Dorsolateral prefrontal cortex (tissue), 122 donors: ENCODE measurements at places on chromosomes 3 and 15.
A peak's percentile ranks its signal among the peaks of the same experiment; 100 is the strongest.

DNA sequence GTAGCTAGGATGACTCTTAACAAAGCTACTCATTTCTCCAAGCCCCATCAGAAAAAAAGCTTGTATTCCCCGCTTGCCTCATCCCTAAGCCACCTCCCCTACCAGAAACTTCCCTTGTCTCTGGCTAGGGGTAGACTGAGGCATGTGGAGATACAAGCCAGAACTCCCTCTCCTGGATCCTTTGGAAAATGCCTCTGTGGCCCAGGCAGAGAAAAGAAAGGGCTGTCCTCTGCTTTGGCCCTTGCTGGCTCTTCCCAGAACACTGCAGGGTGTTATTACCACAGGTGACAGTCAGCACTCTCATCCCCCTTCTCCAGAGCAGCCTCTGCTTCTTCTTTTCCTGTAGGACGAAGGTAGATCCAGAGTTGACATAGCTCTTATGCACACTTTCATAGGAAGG lies 15.2 kb downstream of the RMDN3 start:
- DNase-seq = no peak

GRCh38 chr3:128480717-128481437 lies 12.1 kb downstream of the GATA2 start:
- DNase-seq = no peak

DNA sequence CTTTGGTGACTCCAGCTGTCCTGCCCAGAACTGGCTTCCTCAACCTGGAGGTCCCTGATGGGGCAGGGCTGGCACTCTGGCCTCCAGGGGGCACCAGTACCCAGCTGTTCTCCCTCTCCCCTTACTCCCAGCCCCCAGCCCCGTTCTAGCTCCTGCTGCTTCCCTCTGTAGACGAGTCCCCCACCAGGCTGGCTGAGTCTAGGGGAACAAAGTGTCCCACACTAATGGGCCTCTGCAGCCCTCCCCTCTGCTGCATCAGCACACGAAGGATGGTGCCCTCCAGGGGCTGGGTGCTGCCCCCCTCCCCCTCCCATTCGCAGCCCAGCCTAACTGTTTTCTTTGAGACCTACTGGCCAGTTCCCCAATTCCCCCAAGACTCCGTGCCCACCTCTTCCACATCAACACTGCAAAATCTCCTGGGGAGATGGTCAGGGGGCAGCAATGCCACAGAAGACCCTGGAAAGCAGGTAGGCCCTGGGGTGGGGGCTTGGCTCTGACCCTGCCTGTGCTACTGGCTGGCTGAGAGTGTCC lies 4.2 kb downstream of the RHCG start:
- DNase-seq = no peak

GRCh38 chr3:148460686-148461085 lies 237.0 kb upstream of the AGTR1 start:
- no peak for DNase-seq

DNA sequence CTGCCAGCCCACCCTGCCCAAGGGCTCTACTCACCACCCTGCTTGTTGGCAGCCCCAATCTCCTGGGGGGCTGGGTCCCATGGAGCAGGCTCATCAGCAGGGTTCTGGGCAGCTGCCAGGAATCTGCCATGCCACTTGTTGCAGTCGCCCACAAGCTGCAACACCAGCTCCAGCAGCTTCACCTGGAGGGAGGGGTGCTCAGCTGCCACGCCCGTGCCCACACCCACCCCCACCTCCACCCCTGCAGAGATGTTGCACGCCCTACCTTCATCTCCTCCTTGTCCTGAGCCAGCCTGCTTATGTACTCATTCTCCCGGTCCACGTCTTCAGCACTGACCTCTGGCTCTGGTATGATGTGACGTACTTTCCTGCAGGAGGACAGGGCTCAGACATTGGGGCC lies 77.9 kb upstream of the C2CD4B start:
- no peak for DNase-seq

- DNase-seq = peak; percentile 23
Measured at GRCh38 chr3:46854555-46854991, 8.7 kb downstream of the MYL3 start.

- DNase-seq = no peak
Measured at GRCh38 chr3:47716656-47717055, 65.0 kb downstream of the SMARCC1 start.

GRCh38 chr3:69113536-69113935 lies 8.9 kb downstream of the LMOD3 start:
- no peak for DNase-seq

GRCh38 chr3:144052275-144052674 lies 80.7 kb downstream of the DIPK2A start:
- no peak for DNase-seq

- DNase-seq = no peak
Measured at GRCh38 chr15:38041576-38041975, 107.1 kb downstream of the TMCO5A start.

DNA sequence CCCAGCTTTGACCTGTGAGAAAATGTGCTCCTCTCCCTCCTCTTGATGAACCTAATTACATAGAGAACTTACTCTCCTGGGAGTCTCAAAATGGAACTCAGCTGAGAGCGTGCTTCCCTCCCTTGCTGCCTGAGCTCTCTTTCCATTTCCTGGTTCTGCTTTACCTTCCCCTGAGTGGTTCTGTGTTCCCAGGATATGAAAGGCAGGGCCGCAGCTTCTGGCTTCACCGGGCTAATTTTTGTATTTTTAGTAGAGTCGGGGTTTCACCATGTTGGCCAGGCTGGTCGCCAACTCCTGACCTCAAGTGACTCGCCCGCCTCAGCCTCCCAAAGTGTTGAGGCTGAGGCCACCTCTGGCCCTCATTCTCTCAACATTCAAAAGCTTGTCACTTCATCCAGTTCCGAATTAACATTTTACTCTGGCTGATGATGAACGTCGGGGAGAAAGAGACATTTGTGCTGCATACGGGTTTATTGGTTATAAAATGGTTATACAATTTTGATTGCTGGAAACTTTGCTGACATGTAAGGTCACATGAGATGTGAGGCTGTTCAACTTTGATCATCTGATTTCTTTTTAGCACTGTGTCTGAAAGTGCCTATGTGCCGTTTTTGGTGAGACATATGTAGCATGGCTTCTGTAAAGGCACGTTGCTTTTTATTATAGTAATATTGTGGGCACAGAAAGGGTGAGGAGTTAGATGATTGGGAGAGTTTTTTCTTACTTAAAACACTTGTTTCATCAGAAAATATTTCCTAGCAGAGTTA lies 6.6 kb downstream of the PLS1 start:
- DNase-seq = no peak

GRCh38 chr15:70036585-70037291 lies 61.0 kb downstream of the TLE3 start:
- no peak for DNase-seq

DNA sequence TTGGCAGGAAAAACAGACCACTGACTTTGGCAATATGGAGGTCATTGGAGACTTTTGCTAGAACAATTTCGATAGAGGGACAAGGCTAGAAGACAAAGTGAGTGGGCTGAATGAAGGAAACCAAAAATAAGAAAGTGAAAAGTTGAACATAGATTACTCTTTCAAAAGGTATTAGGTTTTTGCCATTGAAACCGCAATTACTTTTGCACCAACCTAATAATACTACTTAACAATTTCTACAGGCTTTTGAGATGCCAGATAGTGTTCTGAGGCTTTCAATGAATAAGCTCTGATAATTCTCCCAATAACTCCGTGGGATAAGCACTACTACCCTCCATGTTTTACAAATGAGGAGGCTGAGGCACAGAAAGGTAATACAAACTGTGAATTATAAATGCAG lies 85.0 kb downstream of the MDFIC2 start:
- DNase-seq = no peak

GRCh38 chr3:29181149-29181780 lies 99.6 kb upstream of the RBMS3 start:
- DNase-seq = no peak

- DNase-seq = no peak
Measured at GRCh38 chr3:16468336-16469098, 45.0 kb downstream of the RFTN1 start.

GRCh38 chr3:53155760-53156159 lies 5.2 kb upstream of the PRKCD start:
- DNase-seq = no peak

DNA sequence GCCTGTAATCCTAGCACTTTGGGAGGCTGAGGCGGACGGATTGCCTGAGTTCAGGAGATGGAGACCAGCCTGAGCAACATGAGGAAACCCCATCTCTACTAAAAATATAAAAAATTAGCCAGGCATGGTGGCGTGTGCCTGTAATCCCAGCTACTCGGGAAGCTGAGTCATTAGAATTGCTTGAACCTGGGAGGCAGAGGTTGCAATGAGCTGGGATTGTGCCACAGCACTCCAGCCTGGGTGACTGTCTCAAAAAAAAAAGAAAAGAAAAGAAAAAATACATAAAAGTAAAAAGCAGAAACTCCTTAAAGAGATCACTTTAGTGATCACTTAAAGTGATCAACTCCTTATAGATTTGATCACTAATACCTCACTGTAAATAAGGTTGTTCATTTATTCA lies 78.0 kb downstream of the GMPS start:
- DNase-seq = no peak

DNA sequence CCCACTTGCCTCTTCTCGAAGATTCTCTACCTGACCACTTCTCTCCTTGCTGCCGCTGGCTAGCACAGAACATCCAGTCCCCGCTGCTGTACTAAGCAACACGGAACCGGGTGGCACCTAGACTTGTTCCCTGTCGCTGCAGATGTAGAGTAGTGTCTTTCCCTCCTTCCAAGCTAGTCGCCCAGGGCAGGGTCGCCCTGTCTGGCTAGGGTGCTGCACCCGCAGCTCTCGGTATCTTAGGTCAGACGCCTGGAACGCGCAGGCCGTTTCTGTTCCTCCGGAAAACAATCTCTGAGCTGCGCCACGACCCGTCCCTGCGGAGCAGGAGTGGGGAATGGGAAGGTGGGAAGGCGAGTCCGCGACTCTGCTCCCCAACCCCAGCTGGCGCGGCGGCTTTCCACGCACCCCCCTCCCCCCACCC lies 758 bp upstream of the SNX33 start:
- peak; percentile 54 for DNase-seq
